Stimulated activated CD4-positive, alpha-beta T cell treated with anti-CD3 and anti-CD28 coated beads, Interleukin-1b, Interleukin-23, amount 100 ng/mL, for 4 hours (primary cell): ENCODE measurements at places on chromosomes 2 and 18.

GRCh38 chr2:182228073-182228473 is 198.8 kb downstream of the PDE1A start:
- DNase-seq = no peak

- no peak for DNase-seq
Measured at GRCh38 chr2:60520151-60520876, 33.1 kb downstream of the BCL11A start.

DNA sequence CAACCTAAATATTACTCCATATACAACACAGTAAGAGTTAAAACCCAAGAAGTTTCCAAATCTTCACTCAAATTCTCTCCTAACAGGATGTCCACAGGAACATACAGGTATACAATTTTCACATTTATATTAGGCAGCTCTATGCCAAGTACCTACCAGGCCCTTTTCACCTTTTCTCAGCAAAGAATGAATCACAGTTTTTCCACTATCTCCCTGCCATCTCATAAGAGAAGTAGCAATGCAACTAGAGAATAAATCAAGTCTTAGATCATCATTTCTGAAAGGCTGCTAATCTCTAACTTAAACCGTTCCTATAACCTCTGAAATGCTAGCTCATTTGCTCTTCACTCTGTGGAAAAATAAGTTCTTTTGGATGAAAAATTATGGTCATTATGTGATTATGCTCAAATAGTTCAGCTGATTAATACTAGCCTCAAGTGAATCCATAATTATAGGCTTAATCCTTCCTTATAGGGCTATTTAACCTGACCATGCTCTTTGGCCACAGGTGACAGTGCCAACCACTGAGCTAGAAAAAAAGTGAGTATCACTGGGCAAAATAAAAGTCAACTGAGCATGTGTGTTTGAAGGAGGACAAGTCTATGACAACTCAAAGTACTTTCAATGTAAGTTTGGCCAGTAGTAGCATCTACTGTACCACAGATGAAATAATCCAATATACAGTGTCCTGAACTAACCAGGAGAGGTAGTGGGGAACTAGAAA is 79.7 kb downstream of the COBLL1 start:
- no peak for DNase-seq

DNA sequence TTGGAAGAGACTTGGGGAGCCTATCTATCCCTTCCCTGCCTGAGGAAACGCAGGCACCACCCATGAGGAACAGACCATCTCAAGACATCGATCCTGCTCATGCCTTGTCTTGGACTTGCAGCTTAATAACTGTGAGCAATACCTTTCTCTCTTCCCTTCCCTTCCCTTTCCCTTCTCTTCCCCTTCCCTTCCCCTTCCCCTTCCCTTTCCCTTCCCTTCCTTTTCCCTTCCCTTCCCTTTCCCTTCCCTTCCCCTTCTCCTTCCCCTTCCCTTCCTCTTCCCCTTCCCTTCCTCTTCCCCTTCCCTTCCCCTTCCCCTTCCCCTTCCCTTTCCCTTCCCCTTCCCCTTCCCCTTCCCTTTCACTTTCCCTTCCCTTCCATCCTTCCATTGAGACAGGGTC is 650.7 kb upstream of the SOX11 start:
- DNase-seq = no peak

- DNase-seq = no peak
Measured at GRCh38 chr2:54122171-54122935, 6.9 kb downstream of the ACYP2 start.

- no peak for DNase-seq
Measured at GRCh38 chr2:33484042-33484621, 7.7 kb downstream of the RASGRP3 start.

- DNase-seq = no peak
Measured at GRCh38 chr2:123366239-123366837, 658.7 kb upstream of the CNTNAP5 start.

DNA sequence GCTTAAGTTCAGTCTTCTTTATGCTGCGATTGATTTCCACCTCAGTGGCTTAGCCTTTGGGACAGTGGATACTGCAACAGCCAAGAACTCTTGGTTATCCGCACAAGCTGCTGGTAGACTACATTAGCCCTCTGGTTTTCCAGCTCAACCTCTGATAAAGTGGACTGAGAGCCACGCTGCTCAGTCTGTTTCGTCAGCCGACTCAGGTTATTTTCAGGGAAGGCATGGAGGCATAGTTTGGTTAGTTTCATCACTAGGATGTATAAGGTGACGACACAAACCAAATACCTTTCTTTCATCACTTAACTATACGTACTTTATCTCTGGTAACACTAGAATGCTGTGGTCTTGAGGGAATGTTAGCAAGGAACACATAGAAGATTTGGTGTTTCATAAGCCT is 14.2 kb downstream of the CD8A start:
- DNase-seq = no peak

DNA sequence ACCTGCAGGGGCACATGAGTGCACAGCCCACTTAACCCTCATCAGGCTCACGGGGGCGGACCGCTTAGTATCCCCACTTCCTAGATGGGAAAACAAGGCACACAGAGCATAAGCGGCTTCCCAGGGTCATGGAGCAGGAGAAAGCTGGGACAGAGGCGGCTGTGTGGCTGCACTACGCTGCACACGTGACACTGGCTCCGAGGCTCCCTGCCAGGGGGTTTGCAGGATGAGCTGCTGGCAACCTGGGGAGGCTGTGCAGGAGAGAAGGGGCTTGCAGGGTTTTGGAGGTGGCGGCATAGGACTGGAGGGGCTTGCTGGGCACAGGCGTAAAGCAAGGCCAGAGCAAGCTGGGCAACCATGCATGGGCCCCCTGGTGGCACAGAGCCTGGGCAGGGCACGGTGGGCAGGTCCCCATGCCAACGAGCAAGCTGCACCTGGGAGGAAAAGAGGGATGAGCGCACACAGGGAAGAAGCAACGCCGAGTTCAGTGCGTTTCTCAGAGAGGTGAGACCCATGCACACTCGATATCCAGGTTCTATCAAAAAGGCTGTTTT is 268.6 kb downstream of the HDAC4 start:
- DNase-seq = no peak

DNA sequence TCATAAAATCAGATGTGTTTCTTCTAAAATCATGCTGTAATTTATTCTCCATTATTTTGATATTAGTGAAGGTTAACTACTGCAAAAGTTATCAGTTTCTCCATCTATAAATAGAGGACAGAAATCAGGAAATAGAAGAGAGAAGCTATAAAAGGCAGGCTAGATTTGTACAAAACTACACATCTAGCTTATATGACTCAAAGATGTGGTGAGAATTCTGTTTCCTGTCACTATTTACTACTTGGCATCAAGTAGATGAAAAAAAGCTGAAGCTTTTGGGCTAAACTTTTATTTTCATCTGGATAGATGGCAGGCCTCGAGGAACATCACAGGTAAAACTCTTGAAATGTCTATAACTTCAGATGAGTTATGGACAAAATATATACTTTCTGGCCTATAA is 49.8 kb upstream of the NAB1 start:
- DNase-seq = no peak

- DNase-seq = peak; percentile 38
Measured at GRCh38 chr2:234446404-234447076, 50.3 kb downstream of the ARL4C start.

GRCh38 chr2:55408918-55409868 is 10.5 kb downstream of the CCDC88A start:
- DNase-seq = no peak

DNA sequence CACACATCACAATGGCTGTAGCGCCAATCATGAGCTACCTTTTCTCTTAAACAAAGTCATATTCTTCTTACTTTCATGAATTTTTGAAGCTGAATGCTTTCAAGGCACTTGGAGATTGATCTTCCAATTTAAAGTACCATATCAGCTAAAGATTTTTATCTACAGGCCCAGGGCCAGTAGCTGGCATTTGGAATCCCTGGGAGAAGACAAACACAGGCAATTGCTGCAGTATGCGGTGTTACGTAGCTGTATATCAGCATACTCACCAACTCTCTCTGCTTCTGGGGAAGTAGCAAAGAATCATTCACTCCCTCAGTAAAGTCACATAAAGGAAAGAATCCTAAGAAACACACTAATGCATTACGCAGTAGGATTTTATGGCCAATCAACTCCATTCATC is 202.3 kb downstream of the DLGAP1 start:
- DNase-seq = no peak

DNA sequence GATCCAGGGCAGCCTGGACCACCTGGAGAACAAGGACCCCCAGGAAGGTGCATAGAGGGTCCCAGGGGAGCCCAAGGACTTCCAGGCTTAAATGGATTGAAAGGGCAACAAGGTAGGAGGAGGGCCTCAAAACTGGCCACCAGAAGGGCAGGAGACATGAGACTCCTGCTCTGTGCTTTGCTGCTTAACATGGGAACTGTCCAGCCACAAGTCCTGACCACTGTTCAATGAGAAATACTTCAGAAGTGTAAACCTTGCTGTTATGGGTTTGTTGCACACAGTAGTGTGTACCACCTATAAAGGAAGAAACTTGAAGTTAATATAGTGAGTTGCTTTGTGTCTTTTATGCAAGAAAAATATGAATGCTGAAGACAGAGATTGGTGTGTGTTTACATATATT is 44.2 kb upstream of the MFF start:
- no peak for DNase-seq

DNA sequence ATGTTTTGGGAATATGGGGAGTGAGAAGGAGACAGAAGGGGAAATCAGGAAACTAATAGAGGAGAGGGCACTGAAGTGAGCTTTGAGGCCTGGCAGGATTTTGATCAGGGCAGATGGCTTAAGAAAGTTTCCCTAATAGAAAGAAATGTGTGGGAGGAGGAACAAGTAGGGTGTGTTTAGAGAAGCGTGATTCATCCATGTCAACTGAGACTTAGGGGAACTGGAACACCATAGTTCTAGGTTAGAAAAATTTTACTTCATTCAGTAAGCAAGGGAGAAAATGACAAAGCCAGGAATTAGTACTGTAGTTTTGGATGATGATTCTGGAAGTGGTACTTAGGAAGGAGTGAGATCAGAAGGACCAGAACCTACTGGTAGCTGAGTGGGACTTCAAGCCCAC is 296.0 kb downstream of the PLCL1 start:
- DNase-seq = no peak

- DNase-seq = no peak
Measured at GRCh38 chr2:223475901-223476300, 126.3 kb downstream of the SCG2 start.

DNA sequence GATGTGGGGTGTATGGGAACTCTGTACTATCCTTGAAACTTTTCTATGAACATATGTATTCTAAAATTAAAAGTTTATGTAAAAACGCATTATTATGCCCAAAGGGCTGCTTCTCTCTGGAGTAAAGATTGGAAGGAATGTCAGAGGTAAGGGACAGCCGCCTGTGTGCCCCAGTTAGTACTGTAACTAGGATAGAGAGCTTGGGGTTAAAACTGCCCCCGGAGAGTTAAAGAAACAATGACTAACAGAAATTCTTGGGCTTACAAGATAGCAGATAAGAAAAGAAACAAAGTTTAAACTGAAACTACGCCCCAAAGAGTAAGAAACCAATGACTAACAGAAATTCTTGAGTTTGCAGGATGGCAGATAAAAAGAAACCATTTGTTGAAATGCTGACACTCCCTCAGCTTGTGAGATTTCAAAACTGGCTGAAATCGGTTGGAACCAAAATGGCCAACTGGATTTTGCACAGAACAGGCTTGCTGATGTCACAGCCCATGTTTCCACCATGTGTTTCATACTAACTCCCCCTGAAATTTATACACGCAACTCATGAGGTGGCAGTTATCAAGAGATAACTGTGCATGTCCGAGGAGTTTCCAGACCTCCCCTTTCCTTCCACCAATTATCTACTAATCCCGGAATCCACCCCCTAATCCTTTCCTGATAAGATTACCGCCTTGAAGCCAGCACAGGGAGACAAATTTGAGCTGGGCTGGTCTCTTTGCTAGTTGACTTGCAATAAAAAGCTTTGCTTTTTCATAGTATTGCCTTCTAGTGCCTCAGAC is 8.7 kb upstream of the TXNDC2 start:
- no peak for DNase-seq

DNA sequence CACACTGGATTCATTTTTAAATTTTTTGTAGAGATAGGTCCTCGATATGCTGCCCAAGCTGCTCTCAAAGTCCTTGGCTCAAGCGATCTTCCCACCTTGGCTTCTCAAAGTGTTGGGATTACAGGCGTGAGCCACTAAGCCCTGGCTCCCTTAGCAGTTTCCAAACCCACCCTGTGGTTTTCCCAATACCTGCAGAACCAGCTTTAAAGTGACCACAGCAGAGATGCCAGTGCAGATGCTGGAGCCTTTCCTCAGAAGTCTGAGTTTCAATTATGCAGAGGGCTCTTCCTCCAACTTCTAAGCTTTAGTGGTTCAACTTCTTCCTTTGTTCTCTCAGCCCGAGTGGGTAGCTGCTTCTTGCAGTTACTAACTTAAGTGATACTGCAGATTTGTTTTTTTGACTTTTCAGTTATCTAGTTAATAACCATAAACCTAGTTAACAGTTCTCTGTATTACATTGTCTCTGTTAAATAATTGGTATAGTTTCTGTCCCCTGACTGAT is 8.1 kb upstream of the HAAO start:
- no peak for DNase-seq

DNA sequence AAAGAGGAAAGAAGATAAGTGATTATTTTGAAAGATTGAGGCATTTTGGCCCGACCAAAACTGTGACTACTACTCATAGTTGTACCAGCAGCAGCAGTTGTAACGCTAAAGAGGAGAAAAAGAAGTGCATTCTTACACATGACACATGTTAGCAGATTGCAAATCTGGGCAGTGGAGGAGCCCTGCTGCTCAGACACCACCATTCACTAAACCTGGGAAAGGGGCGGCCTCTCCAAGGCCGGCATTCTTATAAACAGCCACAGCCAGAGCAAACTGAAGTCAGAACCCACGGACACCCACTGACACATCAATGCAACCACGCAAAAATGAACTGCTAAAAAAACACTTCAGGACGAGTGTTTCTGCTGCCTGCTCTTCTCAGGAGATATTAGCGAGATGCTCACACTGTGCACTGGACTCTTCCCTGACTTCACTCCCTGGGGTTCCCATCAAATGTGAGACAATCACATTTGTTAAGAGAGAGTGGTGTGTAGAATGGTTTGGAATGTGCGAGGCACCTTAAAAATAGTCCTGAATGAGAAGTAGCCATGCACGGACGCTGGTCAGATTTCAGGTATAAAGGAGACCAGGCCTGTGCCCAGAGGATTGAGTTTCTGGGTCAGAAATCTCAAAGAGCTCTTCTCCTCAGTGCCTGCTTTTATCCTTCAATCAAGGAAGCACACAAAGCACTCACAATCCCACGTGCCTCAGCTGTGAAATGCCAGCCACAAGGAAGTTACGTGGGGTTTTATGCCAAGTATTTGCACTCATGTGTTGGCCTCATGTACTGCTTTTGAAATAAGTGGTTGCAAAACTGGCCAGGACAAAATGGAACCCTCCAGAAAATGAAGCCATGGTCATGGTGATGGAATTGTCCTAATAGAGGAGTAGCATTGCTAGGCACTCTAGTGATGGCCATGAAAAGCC is 83.4 kb downstream of the MTCL1 start:
- no peak for DNase-seq

DNA sequence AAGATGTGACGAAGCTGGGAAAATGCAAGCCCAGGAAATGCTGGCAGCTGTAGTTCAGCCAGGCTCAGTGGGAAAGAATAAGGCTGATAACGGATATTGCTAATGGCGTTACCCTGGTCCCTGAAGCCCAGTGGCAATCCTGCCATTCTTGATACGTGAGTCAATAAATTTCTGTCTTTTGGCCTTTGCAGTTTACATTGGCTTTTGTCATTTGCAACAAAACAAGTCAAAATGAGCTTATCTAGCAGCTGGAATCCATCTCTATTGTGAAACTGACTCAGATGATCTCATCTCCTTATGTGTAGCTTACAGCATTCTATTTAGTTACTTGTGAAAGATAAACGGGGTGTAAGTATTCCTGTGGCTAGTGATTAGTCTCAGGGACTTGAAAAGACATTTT is 43.8 kb downstream of the ARL6IP6 start:
- DNase-seq = no peak
